PC-3 (cell line): ENCODE measurements at places on chromosomes 3 and 15. TPM values are rescaled to one million over a fixed set of nuclear protein-coding genes. Genes with fewer than 3 reads are reported as not detected.

GRCh38 chr3:14439501-14440167 lies 37.2 kb downstream of the SLC6A6 start:
- H3K27ac ChIP-seq, result no peak overlapping the region
- no peaks in the 10 kb centered on the region for H3K36me3 ChIP-seq
- DNase-seq, result no peak

DNA sequence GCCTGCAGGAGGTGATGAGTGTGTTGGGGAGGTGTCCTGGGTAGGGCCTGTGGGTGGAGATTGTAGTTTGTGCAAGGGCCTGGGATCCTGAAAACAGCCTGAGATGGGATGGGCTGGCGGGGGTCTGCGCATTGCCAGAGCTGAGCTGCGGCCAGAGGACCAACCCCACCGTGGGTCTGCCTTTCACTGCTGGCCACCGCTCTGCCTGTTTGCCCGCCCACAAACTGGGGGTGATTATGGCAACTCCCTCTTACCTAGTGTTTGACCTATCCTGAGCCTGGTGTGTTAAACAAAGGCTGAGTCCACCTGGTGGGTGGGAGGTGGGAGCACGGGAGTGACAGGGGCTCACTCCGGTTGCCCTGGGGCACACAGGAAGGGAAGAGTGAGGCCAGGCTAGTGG lies 9.8 kb downstream of the ABTB1 start:
- H3K4me3 ChIP-seq, result no peak overlapping the region
- no peaks in the 10 kb centered on the region for H3K4me1 ChIP-seq
- no peak for DNase-seq
- H3K27me3 ChIP-seq, result no peaks in the 10 kb centered on the region
- no peaks in the 10 kb centered on the region for H3K36me3 ChIP-seq

DNA sequence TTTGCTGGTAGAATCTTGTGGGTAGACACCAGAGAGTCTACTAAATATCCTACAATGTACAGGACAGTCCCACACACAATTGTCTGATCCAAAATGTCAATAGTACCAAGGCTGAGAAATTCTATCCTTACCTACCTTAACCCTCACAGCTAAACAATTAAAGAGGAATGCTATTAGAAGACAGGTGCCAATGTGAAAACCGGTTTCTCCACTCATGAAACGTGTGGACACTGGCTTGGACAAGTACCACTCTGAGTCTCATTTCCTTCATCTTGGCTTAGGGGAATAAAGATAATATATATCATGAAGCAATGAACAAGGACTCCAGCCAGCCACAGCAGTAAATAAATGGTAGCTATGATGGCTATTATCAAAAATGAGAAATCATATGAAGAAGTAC lies 90.2 kb downstream of the RFTN1 start:
- peaks cover 5% of the 10 kb centered on the region; the same call in 1 of the 2 replicates for H3K4me1 ChIP-seq
- no peaks in the 10 kb centered on the region for H3K27me3 ChIP-seq
- H3K27ac ChIP-seq, result no peak overlapping the region
- H3K4me3 ChIP-seq, result no peak overlapping the region

- no peaks in the 10 kb centered on the region for H3K36me3 ChIP-seq
- DNase-seq, result peak; percentile 90
- peaks cover 10% of the 10 kb centered on the region for H3K4me1 ChIP-seq
- no peak overlapping the region for H3K4me3 ChIP-seq
- no peak overlapping the region for H3K27ac ChIP-seq
These were observed 111.5 kb upstream of the ETV5 start for GRCh38 chr3:186220365-186220764.

DNA sequence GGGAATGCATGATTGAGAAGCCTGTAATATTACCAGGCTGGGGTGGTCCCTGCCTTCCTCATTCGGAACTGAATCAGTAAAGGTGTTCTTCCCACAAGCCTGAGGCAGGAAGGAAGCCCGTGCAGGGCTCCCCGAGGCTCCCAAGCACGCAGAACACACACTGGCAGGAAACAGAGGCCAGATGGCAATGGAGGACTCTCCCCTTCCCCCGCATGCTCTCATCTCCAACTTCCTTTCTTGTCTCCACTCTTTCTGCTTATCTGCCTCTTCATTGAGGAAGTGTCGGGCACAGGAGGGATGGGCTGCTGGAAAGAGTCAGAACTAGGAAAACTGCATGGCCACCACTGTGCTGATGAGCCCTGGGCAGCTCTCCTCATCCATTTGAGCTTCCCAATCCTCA lies 123.5 kb downstream of the NUP210 start:
- H3K27ac ChIP-seq, result no peak overlapping the region
- DNase-seq, result no peak
- H3K4me3 ChIP-seq, result no peak overlapping the region
- H3K27me3 ChIP-seq, result no peaks in the 10 kb centered on the region
- no peaks in the 10 kb centered on the region for H3K36me3 ChIP-seq

GRCh38 chr15:74773731-74774252 lies 8.1 kb upstream of the CSK start:
- no peak overlapping the region for H3K4me3 ChIP-seq
- no peak overlapping the region for H3K27ac ChIP-seq

DNA sequence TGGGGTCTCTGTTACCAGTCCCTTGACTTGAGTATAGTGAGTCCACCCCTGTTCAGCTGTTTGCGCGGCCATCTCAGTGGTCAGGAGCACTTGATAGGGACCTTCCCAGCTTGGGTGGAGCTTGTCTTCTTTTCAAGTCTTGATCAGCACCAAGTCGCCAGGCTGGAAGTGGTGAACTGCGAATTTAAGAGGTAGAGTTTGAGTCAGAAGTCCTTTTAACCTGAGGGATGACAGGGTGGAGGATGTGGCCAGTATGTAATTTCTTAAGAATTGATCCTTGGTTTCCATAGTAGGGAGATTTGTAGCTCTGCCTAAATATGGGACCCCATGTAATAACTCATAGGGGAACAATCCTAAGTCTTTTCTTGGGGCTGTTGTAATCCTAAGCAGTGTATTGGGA lies 86.3 kb upstream of the XCR1 start:
- no peaks in the 10 kb centered on the region for H3K27me3 ChIP-seq
- H3K36me3 ChIP-seq, result no peaks in the 10 kb centered on the region
- H3K27ac ChIP-seq, result peak overlapping the region; percentile 83
- peaks cover 78% of the 10 kb centered on the region for H3K4me1 ChIP-seq

DNA sequence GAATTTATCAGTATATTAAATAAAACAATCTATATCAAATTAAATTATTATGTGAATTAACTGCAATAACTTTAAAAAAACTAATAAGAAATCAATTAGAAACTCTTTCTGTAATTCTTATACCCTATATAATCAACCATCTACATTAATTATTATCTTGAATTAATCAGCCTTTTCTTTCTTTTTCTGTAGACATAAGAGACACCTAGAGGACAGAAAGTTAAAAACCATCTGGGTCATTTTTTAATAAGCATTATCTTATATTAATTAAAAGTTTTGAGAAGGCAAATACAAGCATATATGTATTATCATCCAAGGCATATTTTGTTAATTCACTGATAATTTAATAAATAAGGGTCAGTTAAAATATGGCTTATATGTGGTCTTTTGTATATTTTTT lies 24.2 kb upstream of the SLC25A26 start:
- no peak overlapping the region for H3K4me3 ChIP-seq
- no peaks in the 10 kb centered on the region for H3K36me3 ChIP-seq
- H3K4me1 ChIP-seq, result no peaks in the 10 kb centered on the region
- H3K27me3 ChIP-seq, result no peaks in the 10 kb centered on the region
- peak; percentile 12 for DNase-seq

DNA sequence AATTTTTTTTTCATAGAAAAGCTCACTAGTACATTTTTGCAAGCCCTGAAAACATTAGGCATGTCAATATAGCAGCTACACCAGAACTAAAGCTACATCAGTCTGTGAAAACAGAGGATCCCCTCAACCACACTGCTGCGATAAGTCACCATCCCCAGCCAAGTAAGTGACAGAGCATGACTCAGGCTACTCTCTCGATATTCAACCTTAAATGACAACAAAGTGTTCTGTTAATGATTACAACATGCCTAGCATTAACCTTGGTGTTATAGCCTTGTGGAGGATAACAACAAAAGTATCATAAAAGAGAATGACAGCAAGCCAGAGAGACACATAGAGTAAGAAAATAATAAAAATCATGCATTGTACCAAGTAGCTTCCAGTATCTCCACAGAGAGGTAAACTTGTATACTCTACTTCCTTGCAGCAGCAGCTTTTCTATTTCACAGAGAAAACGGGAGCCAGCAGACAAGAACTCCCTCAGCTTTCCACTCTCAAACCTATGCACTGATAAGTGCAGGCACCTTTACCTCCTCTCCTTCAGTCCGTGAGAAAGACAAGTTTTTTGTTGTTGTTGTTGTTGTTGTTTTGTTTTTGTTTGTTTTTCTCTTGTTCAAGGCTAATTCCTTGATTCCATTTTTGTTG lies 76.6 kb downstream of the GBE1 start:
- no peak overlapping the region for H3K4me3 ChIP-seq
- peaks cover 7% of the 10 kb centered on the region; the same call in 1 of the 2 replicates for H3K4me1 ChIP-seq
- H3K27ac ChIP-seq, result no peak overlapping the region
- H3K27me3 ChIP-seq, result no peaks in the 10 kb centered on the region

- H3K4me3 ChIP-seq, result peak overlapping the region; percentile 73
- H3K27ac ChIP-seq, result peak overlapping the region; percentile 38
- no peaks in the 10 kb centered on the region for H3K27me3 ChIP-seq
- no peaks in the 10 kb centered on the region for H3K36me3 ChIP-seq
These were observed 3.3 kb upstream of the CP start for GRCh38 chr3:149224736-149225594.

GRCh38 chr3:129526121-129526900 lies 2.1 kb upstream of the RHO start:
- no peaks in the 10 kb centered on the region for H3K27me3 ChIP-seq
- no peak overlapping the region for H3K4me3 ChIP-seq
- no peak overlapping the region for H3K27ac ChIP-seq

GRCh38 chr3:74756674-74757073 lies 142.2 kb upstream of the CNTN3 start:
- H3K4me3 ChIP-seq, result no peak overlapping the region
- no peak overlapping the region for H3K27ac ChIP-seq
- H3K36me3 ChIP-seq, result no peaks in the 10 kb centered on the region
- no peaks in the 10 kb centered on the region for H3K27me3 ChIP-seq
- DNase-seq, result no peak
- H3K4me1 ChIP-seq, result no peaks in the 10 kb centered on the region

DNA sequence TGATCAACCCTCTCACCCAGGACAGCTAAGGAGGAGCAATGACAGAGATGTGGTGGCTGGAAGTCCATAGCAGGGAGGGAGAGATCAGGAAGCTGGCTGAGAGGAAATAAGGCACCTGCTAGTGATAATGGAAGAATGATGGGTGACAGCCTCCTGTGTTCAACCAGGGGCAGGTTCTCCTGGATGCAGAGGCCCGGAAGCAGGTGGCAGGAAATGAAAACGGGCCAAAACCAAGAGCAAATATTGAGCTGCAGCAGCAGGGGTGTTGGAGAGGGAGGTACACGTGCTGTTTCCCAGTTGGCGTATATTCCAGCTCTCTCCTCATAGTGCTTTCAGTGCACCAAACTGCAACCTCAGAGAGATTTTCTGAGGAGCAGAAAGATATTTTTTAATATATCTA lies 213.4 kb upstream of the TBL1XR1 start:
- peaks cover 8% of the 10 kb centered on the region for H3K4me1 ChIP-seq
- peak; percentile 66 for DNase-seq

DNA sequence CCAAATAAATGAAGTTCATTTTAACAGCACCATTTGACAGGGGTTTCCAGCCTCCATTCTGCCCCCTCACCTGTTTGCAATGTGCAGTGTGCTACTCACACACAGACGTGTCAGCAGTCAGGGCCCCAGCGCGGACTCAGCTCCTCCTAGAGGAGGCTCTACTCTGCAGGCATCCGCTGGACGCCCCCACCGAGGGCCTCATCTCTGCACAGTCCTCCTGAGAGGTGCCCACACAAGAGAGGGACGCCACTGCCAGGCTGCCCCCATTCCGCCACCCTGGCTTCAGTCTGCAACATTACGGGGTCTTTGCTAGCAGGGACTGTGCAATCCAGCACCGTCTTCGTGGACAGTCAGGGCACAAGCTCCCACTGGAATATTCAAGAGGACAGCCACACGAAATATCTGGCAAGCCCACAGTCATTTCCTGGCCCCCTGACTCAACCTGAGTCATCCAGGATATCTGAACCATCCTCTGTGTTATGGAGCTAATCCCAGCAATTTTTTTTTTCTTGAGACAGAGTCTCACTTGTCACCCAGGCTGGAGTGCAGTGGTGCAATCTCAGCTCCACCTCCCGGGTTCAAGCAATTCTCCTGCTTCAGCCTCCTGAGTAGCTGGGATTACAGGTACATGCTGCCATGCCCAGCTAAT lies 255.0 kb downstream of the OCA2 start:
- peak overlapping the region; percentile 41 for H3K27ac ChIP-seq
- no peak overlapping the region for H3K4me3 ChIP-seq
- H3K4me1 ChIP-seq, result peaks cover 3% of the 10 kb centered on the region; the same call in 1 of the 2 replicates

The SLC22A13 gene
- total RNA-seq, result 0.73 TPM in 1 of 2 replicates, not detected in the other

The AHSG gene
- total RNA-seq, result not detected in 2 replicates

The LSAMP gene
- 0.15 TPM in 1 of 2 replicates, not detected in the other for total RNA-seq

The PAK6 gene
- total RNA-seq, result 30.4 TPM in 2 replicates

The SPATA12 gene
- 0.12 and 0.47 TPM in 2 replicates for total RNA-seq

The PIGZ gene
- 1.6 and 3.7 TPM in 2 replicates for total RNA-seq

The LMAN1L gene
- not detected in 2 replicates for total RNA-seq
